ENCODE measurements at places on chromosomes 1 and 21. TPM values are rescaled to one million over a fixed set of nuclear protein-coding genes. Genes with fewer than 3 reads are reported as not detected.

The CACNA1S gene
- 0.07 TPM for total RNA-seq

The NID1 gene
- 1.4 TPM for total RNA-seq

The CD5L gene
- not detected for total RNA-seq

The PLPPR4 gene
- 0.29 TPM for total RNA-seq

The GCSAML gene
- not detected for total RNA-seq

The CAPN8 gene
- total RNA-seq: not detected

The MIB2 gene
- total RNA-seq: 77.7 TPM

The FASLG gene
- not detected for total RNA-seq

All from glutamatergic neuron (in vitro differentiated cells).